ENCODE measurements at places on chromosomes 1 and 21.

DNA sequence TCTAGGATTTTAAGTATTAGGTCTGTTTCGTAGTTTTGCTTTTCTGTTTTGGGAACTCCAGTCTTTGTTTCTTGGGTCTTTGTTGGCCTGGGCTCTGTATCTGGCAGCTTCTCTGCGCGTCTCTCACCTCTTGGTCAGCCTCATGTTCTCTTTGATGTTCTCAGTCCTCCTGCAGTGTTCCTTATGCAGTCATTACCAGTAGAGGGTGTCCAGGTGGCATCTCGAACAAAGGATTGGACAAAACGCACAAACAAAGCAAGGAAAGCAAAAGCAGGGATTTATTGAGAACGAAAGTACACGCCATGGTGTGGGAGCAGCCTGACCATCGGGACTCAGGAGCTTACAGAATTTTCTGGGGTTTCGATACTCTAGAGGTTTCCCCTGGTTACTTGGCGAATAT lies 133.7 kb upstream of the COL6A1 start:
- no peak for DNase-seq

DNA sequence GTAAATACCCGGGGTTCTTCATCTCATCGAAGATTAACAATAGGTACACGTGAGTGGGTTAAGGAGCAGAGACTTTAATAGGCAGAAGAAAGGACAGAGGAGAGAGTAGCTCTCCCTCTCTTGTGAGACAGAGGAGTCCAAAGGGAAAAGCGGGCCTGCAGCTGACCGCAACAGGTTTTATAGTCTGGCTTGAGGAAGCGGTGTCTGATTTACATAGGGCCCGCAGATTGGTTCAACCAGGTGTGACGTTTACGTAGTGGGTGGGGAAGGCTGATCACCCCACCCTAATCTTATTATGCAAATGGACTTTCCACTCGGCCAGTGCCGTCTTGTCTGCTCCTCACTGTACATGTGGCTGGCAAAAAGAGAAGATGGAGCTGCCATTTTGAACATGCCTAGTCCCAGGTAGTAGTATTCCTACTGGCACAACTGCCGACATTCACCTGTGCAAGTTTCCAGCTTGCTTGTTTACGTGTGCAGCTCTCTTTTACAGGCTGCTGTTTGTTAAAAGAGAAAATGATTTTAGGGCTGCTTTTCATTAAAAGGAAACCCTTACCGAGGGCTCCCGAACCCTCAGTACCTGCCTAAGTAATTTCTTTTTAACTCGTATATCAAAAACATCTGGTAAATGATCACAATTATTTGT lies 10.6 kb downstream of the CDC14A start:
- DNase-seq: no peak

- no peak for DNase-seq
Measured at GRCh38 chr1:2644171-2644570, 11.4 kb upstream of the MMEL1 start.

GRCh38 chr1:153963850-153964331 lies 554 bp upstream of the SLC39A1 start:
- peak; percentile 80 for DNase-seq

- DNase-seq: peak; percentile 62
Measured at GRCh38 chr1:235675152-235675890, 25.7 kb upstream of the GNG4 start.

DNA sequence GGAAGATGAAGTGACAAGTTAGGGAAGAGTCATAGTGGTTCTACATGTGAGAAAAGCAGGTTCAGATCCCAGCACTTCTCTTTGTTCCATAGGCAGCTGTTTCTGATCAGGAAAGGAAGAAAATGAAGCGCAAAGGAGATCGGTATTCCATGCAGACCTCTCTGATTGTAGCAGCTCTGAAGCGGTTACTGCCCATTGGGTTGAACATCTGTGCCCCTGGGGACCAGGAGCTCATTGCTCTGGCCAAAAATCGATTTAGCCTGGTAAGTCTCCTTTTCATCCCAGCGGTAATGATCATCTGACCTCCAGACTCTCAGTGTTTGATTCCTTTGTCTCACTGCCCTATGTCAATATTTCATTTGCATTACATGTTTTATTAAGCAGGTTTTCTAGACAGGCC lies 173.6 kb downstream of the ZP4 start:
- no peak for DNase-seq

DNA sequence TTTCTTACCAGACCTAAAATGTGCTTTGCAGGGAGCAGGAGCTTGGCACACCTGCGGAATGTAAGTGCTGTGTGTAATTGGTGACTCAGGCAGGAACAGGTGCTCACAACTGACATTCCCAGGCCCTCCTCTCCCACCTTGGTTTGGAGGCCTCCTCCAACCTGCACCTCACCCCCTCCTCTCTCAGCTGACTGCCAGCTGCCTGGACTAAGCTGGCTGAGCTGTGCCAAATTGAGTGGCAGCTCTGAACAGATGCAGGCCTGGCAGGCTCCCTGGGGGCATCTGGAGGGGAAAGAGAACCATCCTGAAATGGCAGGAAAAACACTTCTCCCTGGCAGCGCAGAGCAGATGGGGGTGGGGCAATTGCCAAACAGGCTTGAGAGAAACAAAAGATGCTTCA lies 91.7 kb upstream of the PGBD5 start:
- no peak for DNase-seq

DNA sequence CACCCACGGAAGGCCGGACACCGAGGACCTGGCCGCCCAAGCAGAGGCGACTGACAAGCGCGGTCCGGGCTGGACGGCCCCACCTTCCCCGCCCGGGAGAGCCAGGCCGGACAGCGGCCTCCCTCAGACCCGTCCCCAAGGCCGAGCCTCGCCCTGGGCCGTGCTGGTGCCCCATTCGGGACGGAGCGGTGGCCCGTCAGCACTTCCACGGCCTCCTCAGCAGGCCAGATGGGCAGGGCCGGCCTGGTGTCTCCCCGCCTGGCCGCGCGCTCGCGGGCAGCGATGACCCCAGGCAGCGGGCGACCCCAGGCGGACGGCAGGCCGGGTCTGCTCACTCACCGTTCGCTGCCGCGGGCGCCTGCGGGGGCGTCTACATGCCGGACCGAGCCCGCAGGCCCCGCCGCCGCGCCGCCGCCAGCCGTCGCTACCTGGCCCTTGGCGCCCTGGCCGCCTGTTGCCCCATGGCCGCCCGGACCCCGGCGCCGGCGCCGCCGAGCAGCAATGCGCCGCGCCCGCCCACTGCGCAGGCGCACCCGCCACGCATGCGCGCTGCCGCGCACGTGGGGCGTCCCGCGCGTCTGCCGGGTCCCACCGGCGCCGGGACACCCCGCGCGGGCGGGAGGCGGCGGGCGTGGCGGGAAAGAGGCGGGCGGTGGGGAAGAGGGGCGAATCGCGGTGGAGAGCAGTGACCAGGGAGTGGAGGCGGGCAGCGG lies at the start of gene NADK:
TSS of gene NADK (minus strand) at position 521 of the 713 bp plus-strand sequence. CDS start 13,064 bp downstream, outside the sequence.
- peak; percentile 77 for DNase-seq

- DNase-seq: no peak
Measured at GRCh38 chr21:38460171-38460742, 38.0 kb downstream of the ERG start.

DNA sequence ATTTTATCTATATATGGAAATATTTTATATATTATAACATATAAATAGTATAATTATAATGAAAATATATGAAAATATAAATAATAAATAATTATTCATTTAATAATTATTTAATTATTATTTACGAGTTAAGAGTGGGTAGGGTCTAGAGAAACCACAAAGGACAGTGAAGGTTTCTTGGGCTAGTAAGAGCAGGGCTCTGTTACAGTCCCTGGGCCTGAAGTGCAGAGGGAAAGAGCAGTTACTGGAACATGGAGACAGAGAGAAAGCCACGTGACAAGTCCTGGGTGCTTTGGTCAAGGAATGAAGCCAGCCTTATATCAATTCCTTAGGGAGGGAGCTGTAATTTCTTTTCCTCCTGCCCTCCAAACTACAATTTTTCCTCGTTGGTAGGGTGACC lies 117.2 kb upstream of the OLIG2 start:
- DNase-seq: no peak

DNA sequence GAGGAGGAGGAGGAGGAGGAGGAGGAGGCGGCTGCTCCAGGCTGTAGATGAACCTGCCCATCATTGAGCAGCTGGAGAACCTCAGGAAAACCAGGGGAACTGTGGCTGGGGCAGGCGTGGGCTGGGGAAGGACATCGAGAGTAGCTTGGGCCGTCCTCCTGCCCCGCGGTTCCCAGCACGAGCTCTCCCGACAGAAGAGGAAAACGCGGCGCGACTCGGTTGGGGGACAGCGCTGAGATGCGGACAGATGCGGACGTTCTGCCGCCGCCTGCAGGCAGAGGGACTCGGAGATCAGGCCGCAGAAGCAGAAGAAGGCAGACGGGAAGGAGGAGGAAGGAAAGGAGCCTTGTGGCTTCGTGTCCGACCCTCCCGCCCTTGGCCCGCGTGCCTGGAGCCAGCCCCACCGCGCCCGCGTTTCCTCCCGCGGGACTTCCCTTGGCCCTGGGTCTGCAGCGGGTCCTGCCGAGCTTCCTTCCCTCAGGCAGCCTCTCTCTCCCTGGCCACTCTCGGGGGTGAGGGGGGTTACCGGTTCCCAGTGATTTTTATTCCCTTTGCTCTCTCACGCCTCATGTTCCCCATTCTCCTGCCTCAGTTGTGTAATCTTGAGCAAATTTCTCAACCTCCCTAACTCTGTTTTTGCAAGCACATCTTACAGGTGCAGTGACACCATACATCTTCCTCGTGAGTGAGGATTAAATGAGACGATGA lies 1.7 kb upstream of the TNFRSF9 start:
- no peak for DNase-seq

DNA sequence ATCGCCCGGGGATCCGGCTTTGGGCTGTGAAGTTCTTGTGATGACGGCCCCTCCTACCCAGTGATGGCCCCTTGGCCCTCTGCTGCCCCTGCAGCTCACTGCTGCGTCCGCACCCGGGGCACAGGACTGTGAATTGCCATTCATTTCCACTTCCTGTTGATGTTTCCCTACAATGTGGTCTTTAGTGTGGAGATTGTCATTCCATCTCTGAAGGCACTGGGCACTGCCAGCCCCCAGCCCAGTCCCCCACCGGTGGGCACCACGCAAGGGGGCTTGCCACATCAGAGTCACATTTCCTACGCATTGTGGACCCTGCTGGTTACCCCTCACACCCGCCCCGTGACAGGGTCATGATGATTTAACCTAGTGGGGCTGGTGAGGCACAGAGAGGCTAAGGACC lies 2.5 kb upstream of the MX2 start:
- DNase-seq: no peak

DNA sequence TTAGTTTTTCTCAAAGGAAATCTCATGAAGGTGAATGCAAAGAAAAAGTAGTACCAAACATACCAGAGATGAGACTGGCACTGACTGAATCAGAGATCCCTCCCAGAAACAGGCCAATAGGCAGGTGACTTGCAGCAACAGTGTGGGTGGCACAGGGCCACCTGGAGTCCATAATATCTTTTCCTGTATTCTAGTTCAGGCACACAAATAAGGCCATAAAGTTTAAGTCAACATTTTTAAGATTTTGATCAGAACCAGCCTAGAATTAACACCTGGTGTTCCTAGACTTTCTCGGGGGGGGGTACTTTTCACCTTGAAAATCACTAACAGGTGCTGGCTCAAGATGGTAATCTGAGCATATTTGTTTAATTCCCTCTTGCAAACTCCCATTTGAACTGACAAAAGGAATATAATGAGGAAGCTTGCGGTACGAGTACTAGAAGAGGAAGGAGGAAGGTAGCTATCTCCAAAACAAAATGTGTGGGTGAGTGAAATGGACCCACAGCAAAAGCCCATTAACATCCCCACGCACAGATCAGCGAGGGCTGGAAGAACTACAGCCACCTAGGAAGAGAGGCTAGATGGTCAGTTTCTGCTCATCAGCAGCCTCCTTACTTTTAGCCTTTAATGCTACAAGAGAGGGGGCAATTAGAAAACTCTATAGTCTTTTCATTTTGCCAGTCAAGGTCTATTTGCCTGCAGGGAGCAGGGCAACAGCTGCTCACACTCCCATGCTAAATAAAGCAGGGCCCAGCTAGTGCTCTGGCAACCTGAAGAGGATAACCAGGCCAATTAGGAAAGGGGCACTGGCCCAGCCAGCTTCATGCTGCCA lies 18.9 kb downstream of the SDE2 start:
- no peak for DNase-seq

GRCh38 chr21:14979264-14979663 lies 85.5 kb downstream of the NRIP1 start:
- DNase-seq: no peak

DNA sequence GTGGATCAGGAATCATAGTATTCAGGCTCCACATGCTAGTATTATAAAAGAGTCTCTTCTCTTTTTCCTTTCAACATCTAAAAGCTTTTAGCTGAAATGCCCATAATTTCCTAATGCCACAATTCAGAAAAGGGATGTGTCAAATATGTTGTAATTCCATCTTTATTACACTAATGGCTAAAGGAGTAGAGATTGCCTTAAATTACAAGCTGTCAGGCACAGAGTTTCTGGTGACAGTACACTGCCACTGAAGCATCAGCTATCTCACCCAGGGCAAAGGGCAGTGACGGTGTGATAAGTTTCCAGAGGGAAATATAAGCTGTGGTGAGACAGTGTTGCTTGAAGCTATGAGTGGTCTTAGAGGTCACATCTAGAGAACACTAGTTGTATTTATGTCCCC lies 581.1 kb downstream of the KCNT2 start:
- no peak for DNase-seq

GRCh38 chr21:26148071-26148839 lies 22.3 kb downstream of the APP start:
- no peak for DNase-seq

DNA sequence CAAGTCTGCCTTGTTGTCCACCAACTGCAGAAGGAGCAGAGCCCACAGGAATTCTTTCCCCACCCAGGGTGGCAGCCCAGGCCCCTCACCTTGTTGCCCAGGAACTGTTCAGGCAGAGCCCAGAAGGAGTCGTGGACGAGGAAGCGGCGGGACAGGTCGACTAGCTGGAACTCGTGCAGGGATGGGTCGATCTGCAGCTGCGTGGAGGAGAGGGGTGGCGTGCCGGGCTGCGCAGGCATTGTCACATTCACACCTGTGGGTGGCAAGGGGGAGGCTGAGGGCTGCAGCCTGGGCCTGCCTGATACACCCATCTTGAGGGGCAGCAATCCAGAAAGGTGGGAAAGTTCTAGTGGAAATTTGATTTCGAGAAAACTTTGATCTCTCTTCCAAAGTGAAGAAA lies 55.9 kb downstream of the HSPG2 start:
- no peak for DNase-seq

GRCh38 chr1:89802841-89803240 lies 18.0 kb upstream of the LRRC8D start:
- DNase-seq: no peak

DNA sequence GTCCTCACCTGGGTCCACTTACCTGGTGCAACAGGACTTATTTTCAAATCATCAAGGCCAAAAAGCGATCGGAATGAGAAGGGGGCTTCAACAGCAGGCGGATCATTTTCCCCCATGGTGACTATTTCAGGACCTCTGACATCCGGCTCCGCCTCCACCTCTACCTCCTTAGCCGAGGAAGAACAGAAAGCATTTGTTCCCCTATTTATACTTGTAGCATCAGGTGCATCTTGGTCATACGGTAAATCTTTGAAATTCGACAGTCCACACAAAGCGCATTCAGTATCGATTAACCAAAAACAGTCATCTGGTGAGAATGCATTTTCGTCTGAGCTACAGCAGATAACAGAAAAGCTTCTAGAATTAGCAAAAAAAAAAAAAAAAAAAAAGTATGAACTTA lies 550 bp downstream of the TMPRSS3 start:
- DNase-seq: no peak

All from LoVo (cell line).